ENCODE measurements at places on chromosomes 7 and 10.

DNA sequence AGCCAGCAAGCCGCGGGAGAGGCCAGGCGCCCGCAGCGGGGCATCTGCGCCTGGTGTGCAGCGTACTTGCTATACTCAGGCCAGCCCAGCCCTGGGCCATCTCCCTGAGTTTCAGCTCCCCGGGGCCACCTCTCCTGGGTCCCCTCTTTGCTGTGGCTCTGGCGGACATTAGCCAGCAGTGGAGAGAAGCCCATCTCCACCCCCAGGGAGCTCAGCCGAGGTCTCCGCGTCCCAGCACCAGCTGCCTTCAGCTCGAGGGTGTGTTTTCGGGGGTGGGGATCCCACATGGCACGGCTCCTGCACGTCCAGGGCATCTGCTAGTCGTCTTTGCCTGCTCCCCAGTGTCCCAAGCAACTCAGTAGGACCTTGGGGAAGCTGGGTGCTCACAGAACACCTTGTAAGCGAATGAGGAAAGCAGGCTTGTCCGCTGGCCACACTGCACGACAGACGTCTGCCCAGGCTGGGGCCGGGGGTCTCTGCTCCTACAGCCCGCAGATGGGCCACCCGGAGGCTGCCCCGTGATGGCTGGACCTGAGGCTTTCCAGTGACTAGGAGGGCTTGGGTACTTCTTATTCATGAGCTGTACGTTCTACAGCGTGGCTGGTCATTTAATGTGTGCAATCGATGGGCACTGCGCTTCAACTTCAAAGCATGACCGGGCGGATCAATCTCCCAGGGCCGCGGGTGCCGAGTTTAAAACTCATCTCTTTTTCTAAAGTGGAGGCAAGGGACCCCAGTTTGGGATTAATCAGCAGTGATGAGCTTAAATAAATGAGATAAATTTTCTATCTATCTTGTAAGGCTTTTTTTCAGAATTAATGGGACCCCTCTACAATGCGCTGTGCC is 455.7 kb downstream of the DNAJB6 start:
- DNase-seq: no peak

- no peak for DNase-seq
Measured at GRCh38 chr10:26780793-26781601, 79.8 kb downstream of the ABI1 start.

- DNase-seq: no peak
Measured at GRCh38 chr10:114042895-114043531, 653 bp upstream of the ADRB1 start.

DNA sequence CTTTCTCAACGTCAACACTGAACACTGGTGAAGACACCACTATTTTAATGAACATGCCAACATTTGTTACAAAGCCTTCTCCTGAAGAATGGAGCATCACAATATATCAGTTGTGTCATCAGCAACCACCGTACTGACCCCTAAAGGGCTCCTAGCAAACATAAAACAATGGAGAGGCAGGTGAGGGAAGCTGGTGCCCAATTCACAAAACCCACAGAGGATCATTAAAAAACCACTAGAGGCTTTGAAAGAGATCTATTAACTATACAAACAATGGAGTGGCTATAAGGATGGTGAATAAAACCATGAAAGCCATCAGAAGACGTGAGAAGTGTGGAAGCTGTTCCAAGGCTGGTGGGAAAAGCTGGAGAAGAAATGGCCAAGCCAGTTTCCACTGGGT is 150.8 kb downstream of the FAM107B start:
- no peak for DNase-seq

DNA sequence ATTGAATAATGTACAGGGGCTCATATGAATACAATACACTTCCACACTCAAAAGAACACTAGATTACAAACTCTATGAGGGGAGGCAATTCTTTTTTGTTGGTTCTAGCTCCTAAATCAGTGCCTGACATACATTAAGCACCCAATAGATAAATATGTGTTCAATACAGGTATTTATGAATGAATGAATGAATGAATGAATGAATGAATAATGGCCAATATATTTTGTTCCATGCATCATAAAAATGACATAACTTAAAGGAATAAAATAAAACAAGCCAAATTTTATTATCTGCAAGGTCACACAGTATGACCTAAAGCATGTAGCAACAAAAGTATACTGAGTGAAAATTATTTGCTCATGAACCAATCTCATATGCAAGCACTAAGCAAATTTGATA is 168.9 kb downstream of the CACNA2D1 start:
- DNase-seq: no peak

- DNase-seq: no peak
Measured at GRCh38 chr7:43634384-43634783, 51.5 kb downstream of the STK17A start.

- no peak for DNase-seq
Measured at GRCh38 chr7:115748123-115748738, 282.3 kb downstream of the TFEC start.

DNA sequence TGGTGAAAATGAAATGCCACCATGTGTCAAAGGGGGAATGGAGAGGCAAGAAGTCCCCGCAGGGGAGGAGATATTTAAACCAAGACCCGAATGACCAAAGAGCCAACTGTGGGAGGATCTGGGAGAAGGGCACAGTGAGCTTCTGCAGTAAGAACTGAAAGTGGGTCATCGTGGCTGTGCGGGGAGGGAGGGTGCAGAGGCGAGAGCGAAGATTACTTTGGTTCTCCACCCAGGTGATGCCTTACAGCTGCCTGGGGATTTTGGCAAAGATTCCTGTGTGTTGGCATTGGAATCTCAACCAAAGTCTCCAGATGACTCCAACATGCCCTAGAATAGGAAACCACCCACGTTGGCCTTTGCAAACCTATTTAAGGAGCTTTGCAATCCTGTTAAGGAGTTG is 44.2 kb upstream of the ADAM12 start:
- no peak for DNase-seq

Measured in activated T-cell treated with anti-CD3 and anti-CD28 coated beads for 4 hours (primary cell).